ENCODE measurements at places on chromosomes 16 and 17.

DNA sequence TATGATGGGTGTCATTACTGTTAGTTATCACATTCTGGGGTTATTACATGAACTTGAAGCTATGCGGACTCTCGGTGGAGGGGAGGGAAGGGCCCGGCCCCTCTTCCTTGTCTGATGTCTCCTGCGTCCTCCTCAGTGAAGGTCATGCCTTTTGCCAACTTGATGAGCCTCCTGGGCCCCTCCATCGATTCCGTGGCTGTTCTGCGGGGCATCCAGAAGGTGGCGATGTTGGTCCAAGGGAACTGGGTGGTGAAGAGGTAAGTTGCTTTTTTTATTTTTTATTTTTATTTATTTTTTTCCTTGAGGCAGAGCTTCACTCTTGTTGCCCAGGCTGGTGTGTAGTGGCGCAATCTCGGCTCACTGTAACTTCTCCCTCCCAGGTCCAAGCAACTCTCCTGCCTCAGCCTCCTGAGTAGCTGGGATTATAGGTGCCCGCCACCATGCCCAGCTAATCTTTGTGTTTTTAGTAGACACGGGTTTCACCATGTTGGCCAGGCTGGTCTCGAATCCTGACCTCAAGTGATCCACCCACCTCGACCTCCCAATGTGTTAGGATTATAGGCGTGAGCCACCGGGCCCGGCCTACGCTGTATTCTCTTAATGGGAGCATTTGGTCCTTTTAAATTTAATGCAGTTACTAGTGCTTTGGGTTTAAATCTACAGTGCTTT is 21.6 kb downstream of the POLR3E start:
- DNase-seq, result no peak

GRCh38 chr16:69773260-69773947 is 11.3 kb downstream of the WWP2 start:
- no peak for DNase-seq

DNA sequence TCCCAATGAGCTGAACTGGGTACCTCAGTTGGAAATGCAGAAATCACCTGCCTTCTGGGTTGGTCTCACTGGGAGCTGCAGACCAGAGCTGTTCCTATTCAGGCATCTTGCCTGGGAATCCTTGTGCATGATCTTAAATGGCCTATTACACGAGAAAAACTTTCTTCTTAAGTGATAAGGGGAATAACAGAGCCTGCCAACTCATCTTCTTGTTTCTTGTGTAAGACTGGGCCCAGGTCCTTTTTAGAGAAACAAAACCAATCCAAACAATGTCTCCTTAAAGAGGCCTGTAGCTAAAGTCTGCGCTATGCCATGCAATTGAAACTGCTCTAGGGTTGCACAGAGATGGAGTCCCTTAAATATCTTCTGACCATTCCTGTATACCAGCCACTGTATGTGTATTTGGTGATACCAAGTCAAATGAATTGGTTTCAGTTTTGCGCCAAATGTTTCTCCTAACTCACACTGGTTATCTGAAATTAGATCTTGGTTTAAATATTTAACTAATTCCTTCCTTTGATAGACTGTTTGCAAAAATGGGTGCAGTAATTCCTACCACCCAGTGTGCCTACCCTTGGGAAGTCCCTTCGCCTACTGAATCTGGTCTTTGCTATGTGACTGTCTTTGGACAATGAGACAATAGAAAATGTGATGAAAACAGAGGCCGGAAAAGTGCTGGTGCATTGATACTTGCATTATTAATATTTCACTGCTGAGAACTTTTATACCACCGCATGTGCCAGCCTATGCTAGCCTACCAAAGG is 6.5 kb upstream of the CCL23 start:
- DNase-seq, result no peak

GRCh38 chr17:7156342-7156940 is 22.7 kb downstream of the ASGR1 start:
- DNase-seq, result no peak

DNA sequence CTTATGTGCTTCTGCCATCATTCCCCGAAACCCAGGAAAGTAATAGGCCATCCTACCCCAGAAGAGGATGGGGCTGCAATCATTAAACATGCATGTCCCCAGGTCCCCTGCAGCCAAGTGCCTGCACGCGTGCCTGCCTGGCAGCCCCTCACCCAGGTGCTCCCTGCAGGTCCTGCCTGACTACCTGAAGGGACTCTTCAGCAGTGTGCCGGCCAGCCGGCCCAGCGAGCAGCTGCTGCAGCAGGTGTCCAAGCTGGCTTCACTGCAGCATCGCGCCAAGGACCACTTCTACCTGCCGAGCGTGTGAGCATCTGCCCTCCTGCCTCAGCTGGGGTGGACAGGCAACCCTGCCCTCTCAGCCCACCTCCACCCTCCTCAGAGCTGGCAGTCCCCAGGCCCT is 16.2 kb upstream of the ALKBH5 start:
- no peak for DNase-seq

GRCh38 chr17:14859542-14859941 is 405.6 kb downstream of the PMP22 start:
- DNase-seq, result no peak
